ENCODE measurements at places on chromosomes 7 and 10.
A peak's percentile ranks its signal among the peaks of the same experiment; 100 is the strongest.

DNA sequence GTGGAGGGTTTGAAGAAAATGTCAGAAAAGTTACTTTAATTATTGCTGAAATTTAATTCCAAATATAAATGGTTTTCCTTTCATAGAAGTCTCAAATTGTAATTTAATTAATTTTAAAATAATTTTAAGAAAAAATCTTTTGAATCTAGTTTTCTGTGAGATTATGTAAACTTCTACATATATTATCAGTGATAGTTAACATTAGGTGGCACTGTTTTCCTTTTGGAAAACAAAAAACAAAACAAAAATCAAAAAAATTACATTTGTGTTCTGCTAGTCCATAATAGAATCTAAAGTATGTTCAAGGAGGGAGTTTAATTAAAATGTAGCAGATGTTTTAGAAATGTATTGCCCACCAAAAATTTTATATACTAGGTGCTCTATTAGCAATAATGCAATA is 1456.7 kb downstream of the REEP3 start:
- peak; percentile 2 for DNase-seq

- DNase-seq = no peak
Measured at GRCh38 chr10:121392657-121393056, 205.6 kb downstream of the FGFR2 start.

GRCh38 chr10:120394446-120394845 is 62.6 kb upstream of the PLPP4 start:
- DNase-seq = no peak

DNA sequence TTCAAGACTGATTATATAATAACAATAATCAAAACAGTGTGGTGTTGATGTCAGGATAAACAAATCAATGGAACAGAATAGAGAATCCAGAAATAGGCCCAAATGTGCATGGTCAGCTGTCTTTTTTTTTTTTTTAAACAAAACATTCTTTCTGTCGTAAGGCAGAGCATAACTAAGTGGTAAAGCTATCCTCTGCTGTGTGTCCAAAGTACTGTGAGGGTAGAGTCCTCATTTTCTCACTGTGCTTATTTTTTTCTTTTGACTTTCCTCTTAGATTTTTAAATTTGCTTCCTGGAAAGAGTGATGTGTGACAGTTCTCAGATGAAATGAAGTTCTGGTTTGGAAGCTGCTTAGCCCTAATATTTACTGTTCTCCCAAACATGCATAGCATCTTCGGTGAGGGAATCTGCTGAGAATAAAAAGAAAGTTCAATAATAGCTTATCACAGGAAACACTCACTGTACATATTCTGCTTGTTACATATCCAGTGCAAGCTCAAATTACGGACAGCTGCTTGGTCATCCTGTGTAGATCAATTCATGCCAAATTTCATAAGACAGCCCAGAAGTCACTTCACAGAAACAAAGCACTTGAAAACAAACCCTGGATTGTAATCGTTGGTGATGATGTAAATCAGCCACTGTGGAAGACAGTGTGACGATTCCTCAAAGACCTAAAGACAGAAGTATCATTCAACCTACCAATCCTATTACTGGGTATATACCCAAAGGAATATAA is 423.9 kb downstream of the NEBL start:
- peak; percentile 88 for DNase-seq

GRCh38 chr7:35875292-35875691 is 74.4 kb downstream of the SEPTIN7 start:
- DNase-seq = no peak

- no peak for DNase-seq
Measured at GRCh38 chr10:131822692-131823245, 78.0 kb upstream of the PPP2R2D start.

- DNase-seq = no peak
Measured at GRCh38 chr10:9579110-9579705, 1438.5 kb upstream of the CELF2 start.

- no peak for DNase-seq
Measured at GRCh38 chr7:127831318-127832219, 179.6 kb downstream of the SND1 start.

DNA sequence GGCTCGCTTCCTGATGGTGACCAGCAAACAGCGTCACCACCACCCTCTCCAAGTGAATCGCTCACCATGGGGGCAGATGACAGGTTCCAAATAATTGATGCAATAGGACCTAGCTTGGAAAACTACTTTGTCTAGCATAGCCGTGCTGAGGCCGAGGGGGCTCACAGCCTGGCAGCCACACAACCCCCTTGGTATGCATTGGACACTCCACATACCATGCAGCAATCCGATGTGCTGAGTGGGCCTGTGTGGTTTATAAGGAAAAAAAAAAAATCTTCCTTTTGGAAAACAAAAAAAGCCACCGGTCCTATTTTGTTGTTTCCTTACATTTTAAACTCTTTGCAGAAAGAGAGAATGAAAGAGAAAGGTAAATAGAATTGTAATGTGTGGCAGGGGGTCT is 15.1 kb downstream of the GATA3 start:
- DNase-seq = no peak

- DNase-seq = no peak
Measured at GRCh38 chr10:72782649-72783330, 90.8 kb downstream of the MCU start.

- no peak for DNase-seq
Measured at GRCh38 chr7:4201566-4201965, 480.5 kb upstream of the FOXK1 start.

DNA sequence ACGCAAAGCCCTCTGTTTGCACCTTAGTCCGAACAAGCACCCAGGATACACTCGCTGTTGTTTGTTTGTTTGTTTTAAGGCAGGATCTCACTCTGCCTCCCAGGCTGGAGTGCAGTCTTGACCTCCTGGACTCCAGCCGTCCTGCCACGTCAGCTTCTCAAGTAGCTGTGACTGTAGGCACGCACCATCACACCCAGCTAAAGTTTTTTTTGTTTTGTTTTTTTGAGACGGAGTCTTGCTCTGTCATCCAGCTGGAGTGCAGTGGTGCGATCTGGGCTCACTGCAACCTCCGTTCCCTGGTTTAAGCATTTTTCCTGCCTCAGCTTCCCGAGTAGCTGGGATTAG is 76.8 kb downstream of the CTBP2 start:
- DNase-seq = no peak

DNA sequence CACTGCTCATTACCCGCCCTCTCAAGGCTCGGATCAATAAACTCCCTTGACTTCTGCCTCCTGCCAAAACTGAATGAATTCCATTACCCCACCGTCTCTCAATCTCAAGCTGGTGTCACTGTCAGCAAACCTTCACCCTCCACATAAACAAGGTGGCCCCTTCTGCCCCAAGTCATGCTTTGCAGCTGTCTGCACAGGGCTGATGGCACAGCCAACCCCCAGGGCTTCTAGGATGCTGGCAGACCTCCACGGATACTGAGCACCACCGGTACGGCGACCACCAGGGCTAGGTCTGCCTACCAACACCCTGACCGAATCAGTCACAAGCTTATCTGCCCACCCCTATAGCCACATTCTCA is 46.1 kb downstream of the PARD3 start:
- no peak for DNase-seq

DNA sequence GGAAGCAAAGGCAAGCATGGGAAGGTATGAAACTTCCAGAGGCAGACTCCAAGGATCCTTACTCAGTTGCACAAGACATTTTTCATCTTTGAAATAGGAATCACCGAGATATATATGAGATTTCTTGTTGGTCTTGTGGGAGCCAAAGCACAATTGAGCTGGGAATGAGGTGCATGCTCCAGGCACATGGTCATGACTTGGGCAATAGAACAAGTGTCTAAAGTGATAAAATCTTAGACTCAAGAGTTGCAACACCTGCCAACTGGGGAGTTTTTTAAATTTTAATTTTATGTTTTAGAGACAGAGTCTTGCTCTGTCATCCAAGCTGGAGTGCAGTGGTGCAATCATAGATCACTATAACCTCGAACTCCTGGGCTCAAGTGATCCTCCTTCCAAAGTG is 169.5 kb upstream of the ADCY1 start:
- no peak for DNase-seq

DNA sequence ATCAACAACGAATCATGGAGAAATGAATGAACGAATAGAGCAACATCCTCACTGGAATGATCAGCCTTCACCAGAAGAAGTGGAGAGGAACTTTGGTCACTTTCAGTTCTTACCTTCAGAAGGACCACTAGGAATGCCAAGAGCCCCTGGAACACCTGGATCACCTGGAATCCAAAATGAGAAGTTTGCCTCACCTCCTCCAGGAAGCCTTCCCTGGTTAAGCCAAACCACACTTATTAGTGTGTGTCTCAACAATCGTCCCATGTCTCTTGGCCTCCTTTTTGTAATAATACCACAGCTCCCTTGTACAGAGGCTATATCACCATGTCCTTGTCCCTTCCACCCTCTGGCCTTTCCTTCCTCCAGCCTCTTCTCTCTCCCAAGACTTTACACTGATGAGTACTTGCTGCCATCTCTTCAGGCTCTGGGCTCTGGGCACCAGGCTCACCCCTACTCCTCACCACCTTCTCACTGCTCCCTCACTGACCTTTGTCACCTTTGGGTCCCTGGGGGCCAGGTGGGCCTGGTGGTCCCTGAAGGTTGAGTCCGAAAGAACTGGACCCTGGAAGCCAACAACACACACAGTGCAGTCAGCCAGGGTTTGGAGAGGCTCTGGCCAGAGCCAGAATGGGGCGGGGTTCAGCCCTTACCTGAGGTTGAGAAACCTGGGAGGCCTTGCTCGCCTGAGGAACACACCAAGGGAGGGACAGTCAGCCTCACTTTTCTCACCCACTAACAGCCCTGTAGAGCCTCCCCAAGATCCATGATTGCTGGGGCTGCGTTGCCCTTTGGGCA is 46.5 kb downstream of the COL17A1 start:
- DNase-seq = no peak

- DNase-seq = no peak
Measured at GRCh38 chr7:11208883-11209465, 235.3 kb downstream of the PHF14 start.

GRCh38 chr7:7051206-7051877 is 131.0 kb upstream of the C1GALT1 start:
- no peak for DNase-seq

- no peak for DNase-seq
Measured at GRCh38 chr7:26100406-26101339, 51.3 kb upstream of the NFE2L3 start.

GRCh38 chr7:80186721-80187120 is 52.1 kb downstream of the GNAI1 start:
- peak; percentile 83 for DNase-seq

DNA sequence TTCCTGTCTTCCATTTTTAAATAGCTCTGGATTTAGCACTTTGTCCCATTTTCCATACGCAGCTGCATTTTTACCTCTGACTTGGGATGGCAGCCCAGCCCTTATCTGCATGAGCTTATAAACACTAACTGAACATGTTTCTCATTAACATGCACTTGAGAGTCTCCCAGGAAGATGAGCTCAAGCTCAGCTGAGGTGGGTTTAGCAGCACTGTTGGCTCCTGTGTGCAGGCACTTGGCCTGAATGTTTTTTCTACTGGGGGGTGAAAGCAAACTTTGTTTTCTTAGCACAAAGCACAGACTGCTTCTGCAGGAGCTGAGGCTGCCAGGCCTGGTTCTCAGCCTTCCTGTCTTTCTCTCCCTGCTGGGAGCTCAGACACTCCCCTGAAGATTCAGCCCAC is 1093.6 kb upstream of the AUTS2 start:
- DNase-seq = no peak

DNA sequence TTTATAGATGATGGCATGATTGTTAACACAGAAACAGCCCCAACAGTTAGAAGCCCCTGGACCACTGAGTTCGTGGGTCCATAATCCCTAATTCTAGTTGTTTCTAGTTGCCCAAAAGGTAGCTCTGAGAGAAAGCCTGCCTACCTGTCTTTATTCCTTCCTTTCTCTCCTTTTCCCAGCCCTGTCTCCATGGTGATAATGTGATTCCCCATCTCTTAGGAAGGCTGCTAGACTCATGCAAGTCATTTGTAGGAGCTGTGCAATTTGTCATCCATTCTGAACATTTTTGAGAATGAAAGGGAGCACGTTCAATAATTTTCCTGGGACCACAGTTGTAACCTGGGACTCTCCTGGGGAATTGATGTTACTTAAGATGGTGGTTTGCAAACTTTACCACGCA is 183.4 kb downstream of the EMX2 start:
- DNase-seq = no peak

DNA sequence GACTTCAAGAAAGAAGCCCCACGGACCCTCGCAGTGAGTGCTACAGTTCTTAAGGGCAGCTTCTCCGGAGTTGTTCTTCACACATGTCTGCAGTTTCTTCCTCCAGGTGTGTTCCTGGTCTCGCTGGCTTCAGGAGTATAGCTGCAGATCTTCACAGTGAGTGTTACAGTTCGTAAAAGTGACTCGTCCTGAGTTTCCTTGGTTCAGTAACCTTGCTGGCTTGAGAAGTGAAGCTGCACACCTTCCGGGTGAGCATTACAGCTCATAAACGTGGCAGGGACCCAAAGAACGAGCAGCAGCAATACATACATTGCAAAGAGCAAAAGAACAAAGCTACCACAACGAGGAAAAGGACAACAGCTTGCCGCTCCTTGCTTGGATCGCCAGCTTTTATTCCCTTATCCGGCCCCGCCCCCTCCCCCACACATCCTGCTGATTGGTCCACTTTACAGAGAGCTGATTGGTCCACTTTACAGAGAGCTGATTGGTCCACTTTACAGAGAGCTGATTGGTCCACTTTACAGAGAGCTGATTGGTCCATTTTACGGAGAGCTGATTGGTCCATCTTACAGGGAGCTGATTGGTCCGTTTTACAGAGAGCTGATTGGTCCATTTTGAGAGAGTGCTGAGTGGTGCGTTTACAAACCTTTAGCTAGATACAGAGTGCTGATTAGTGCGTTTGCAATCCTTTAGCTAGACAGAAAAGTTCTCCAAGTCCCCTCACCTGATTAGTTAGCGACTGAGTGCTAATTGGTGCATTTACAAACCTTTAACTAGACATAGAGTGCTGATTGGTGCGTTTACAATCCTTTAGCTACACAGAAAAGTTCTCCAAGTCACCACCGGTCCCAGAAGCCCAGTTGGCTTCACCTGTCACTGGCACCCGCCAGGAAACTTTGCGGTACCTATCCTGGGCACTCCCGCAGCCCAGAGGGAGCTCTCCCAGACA is 165.3 kb downstream of the AGMO start:
- DNase-seq = no peak

DNA sequence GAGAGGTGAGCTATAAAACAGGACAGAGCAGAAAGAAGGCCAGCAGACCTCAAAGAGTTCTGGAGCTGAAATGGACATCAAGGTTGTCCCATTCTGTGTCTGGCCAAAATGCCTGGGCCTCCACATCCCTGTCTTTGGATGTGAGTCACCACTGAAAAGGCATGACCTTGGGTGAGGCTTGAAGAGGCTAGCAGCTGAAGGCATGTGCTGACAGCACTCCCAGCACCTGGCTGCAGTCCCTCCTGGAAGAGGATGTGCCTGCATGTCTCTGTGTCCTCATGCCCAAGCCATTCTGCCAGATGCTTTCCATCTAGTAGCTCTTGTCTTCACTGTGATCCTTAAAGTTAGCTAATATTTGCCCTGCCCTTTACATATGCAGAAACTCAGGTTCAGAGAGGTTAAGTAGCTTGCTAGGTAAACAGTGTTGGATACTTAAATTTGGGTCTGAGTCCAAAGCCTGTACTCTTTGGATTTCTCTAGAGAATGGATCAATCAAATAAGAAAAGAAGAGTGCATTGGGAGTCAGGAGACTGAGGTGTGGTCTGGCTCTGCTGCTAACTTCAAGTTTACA is 35.8 kb downstream of the HECW1 start:
- DNase-seq = no peak

All from SK-MEL-5 (cell line).